Right lung (tissue), 10 donors: ENCODE measurements at places on chromosomes 1 and 21. TPM values are rescaled to one million over a fixed set of nuclear protein-coding genes. Genes with fewer than 3 reads are reported as not detected.

DNA sequence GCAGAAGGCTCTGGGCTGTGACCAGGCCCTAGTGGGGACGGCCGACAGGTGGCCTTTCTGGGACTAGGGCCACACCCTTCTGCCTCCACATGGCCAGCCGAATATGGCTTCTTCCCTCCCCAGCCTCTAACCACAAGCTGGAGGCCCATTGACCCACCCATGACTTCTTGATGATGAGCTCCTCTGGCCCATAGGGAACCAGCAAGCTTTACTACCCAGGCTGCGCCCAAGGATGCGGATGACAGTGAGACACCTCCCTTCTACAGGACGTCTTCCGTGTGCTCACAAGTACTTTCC, 41.0 kb downstream of the LDLRAD2 start:
- no peak for DNase-seq

The PAPPA2 gene
- 0.05 TPM for polyA plus RNA-seq

GRCh38 chr1:96418969-96419368, 302.6 kb upstream of the PTBP2 start:
- no peak for DNase-seq

DNA sequence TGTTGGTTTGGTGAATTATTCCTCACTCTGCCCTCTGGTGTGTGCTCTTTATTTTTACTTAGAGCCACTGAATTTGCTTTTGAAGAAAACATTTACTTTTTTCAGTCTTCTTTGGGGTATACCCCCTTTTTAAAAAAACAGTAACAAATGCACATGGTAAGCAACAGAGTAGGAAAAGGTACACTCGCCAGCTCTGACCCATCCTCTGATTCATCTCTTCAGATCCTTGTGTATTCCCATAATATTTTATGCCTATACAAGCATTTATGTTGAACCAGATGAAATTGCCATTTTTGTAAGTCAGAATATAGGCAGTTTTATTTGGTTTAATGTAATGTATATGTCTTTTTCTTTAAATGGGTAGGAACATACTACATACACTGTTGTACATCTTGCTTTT, 28.3 kb downstream of the TTC3 start:
- DNase-seq = no peak
